ENCODE measurements at places on chromosomes 5 and 9.

DNA sequence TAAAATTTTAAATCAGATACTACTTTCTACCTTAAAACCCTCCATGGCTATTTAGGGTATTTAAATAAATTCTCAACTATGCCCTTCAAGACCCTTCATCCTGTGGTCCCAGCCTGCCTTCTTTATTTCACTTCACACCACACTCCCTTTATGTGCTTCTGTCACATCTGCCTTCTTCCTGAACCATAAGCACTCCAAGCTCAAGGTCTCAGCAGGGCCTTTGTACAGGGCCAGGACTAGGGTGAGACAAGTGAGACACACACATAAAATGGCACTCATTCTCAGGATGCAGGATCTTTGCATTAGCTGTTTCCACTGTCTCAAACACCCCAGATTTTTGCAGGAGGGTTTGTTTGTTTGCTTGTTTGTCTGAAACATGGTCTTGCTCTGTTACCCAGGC lies 7.6 kb downstream of the ITK start:
- DNase-seq = no peak

DNA sequence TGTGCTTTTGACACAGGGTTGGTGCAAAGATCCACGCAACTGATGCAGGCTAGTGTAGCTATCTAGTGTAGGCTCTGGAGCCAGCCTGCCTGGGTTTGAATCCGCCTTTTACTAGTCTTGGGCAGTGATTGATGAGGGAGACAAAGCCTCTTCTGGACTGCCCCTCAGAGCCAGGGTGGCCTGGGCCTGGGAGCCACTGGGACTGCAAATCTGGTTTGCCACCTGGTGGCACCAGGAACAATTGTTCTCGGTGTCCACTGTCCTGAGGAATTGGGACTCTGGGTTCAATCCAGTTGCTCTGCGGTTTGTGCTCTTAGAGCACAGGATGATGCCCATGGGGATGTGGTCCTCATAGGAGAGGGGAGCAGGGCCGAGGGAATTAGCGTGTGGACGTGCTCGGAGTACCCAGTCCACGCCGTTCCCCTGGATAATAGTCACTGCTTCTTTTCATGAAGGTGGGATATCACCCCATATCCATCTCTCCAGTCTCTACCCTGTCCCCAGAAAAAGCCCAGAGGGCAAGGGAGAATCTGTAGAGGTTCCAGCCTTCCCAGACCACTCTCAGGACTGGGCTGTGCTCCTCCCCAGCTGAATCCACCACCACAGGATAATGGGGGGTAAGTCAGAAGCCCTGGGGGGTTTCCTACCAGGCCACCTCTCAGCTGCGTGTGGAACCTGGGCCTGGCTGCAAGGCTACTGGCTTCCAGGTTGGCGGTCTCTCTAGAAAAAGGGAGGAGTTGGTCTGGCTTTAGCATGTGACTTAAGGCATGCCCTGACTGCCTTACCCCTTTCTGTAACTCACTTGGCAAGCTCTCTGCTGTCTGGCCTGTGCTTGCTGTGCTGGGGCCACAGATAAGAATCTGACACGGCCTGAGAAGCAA lies 1.9 kb downstream of the B4GALT7 start:
- no peak for DNase-seq

DNA sequence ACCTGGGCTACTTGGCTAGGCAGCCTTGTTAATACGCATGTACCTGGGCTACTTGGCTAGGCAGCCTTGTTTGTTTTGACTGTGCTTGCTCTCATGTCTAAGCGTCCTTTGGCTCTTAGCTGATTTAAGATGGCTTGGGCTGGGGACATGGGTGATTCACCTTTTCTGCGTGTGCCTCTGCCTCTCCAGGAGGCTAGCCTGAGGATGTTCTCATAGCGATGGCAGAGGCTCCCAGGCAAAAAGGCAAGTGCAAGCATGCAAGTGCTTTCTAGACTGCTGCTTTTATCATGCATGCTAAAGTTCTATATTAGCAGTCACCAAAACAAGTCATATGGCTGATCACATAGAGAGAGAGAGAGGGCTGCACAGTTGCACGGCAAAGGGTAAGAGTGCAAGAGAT lies 300.5 kb downstream of the IRX1 start:
- DNase-seq = no peak

DNA sequence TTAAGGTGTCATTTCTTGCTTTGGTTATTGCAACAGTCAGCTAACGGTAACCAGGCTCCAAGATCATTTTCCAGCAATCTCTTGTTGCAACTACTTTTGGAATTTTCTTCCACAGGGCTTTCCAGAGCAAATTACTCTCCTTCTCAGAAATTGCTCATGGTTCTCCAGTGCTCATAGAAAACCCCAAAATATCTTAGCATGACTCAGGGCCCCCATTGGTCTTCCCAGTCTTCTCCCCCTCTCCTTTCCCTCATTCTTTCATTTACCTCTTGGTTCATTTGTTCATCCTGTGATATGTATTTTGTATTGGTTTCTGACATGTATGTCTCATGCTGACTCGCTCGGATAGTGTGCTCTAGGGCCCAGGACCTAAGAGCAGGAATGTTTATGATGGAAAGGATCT lies 35.6 kb downstream of the WWC1 start:
- no peak for DNase-seq

DNA sequence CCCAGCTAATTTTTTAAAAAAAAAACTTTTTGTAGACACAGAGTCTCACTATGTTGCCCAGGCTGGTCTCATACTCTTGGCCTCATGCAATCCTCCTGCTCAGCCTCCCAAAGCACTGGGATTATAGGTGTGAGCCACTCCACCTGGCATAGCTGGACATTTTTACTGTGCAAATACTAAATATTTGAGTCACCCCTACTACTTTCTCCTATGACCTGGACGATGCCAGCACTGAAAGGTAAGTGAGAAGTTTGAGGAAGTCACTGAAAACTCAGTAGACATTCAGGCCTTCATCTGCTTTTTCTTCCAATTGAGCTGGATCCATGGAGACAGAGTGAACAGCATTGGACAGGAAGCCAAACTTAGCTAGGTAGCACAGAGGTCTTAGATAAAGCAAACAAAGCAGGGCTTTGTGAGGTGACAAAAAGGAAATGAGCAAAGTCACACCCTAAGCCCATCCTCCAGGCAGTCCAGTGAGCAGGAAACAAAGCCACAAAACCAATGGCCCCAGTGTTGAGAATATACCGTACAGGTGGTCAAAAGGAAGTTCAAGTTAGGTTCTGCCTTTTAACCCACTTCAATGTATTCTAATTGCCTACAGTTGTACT lies 192.6 kb upstream of the RASA1 start:
- no peak for DNase-seq

- DNase-seq = no peak
These were observed 136.2 kb upstream of the ACO1 start for GRCh38 chr9:32248189-32248712.

- no peak for DNase-seq
These were observed 14.2 kb upstream of the C5orf46 start for GRCh38 chr5:147920420-147921030.

DNA sequence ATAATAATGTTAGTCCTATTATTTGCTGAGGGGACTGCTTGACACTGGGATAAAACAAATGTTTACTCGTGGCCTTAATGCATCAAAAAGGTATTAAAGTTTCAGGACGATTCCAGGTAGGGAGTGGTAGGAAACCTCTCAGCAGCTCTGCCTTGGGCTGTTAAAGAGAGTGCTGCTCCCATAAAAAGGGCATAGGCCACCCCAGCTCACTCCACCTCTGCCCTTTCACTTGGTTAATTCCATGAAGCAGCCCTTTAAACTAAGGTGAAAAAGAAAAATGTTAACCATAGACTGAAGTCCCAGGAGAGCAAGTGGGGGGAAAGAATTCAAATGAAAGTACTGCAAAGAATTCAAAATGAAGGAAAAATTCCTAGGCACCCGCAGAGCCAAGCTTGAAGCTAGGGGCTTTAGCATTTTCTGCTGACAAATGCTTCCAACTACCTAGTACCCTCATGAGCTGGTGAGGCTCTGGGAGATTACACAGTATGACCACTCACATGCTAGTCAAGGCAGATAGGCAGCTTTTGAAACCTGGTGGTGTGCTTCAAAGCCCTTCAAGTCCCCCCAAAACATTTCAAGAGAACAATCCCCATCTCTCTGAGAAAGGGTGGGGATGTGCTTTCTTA lies 8.5 kb downstream of the KLF9 start:
- no peak for DNase-seq

DNA sequence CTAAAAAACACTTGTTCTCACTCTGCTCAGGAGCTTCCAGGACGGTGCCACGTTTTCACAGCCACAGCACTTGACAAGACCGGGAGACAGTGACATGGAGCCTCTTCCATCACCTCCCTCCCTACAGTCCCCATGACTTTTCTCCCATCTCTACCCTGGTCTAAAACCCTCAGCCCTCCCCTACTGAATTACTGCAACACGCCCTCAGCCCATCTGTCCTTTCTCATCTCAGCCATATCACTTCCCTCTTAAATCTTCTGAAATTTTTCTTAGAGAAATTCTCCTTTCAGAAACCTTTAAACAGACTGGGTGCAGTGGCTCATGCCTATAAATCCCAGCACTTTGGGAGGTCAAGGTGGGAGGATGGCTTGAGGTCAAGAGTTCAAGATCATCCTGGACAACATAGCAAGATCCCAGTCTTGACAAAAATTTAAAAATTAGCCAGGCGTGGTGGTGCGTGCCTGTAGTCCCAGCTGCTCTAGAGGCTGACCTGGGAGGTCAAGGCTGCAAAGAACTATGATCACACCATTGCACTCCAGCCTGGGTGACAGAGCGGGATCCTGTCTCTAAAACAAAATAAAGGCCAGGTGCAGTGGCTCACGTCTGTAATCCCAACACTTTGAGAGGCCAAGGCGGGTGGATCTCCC lies 125.8 kb downstream of the MYO10 start:
- DNase-seq = no peak

DNA sequence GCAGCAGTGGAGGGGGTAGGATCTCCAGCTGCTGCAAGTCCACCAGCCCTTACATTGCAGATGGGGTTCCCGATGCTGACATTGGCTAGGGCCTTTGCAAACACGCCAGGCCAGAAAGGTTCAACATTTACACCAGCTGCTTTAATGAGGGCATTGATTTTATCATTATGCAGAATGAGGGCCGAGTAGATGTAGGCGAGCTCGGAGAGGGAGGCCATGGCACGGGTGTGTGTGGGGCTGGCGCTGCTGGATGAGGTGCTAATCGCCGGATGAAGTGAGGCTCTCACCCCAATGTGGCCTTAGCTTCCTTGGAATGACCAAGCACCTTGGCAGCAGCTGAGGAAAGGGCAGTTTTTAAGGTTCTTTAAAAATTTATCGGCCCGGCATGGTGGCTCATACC lies 27.4 kb downstream of the PHAX start:
- no peak for DNase-seq

DNA sequence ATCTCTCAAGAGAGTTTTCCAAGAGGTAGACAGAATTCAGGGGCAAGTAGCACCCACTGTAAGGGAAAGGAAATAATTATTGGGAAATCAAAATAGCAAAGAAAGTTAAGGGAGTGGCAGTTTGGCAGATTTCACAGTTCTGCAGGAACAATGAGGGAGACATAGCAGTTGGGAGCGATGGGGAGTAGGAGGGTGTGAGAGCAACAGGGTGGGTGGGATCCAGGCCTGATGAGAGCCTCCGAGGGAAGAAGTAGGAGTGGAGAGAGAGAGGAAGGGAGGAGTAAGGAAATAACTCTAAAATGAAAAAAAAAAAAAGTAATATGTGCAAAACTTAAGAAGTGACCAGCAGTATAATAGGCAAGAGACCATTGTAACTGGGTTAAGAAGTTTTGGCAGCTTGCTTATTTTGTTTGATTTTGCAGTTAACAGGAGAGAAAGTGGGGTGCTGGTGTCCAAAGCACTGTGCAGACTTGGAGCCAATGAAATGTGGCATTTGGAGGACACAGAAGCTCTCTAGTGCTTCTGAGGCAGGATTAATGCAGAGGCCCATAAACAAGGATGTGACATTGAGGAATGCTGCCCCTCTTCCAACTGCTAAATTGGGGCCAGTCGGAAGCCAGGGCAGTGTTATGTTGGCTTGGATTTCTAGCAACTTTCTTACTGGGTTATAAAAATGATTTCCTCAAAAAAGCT lies 10.2 kb downstream of the TNFAIP8 start:
- no peak for DNase-seq

DNA sequence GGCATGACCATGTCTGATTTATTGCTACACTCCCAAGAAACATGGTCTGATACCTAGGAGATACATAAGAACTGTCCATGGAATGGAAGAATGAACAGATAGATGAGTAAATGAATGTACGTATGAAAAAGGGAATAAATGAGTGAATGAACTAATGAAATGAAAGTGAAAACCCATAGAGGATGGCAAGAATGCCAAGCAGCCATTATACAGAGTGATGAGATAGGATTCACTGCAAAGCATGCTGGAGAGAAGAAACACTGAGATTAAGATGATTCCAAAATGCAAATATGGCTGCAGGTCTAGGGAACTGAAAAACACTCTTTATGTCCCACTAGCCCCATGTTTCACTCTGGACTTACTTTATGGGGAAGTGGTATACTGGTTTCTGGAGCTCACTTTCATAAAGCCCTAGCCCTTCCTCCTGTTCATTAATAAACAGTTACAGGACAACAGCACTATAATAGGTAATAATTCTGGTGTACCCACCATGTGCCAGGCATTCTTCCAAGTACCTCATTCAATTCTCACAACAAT lies 170.3 kb upstream of the RAD23B start:
- DNase-seq = no peak

- no peak for DNase-seq
These were observed 73.9 kb upstream of the RANBP6 start for GRCh38 chr9:6089300-6089699.

DNA sequence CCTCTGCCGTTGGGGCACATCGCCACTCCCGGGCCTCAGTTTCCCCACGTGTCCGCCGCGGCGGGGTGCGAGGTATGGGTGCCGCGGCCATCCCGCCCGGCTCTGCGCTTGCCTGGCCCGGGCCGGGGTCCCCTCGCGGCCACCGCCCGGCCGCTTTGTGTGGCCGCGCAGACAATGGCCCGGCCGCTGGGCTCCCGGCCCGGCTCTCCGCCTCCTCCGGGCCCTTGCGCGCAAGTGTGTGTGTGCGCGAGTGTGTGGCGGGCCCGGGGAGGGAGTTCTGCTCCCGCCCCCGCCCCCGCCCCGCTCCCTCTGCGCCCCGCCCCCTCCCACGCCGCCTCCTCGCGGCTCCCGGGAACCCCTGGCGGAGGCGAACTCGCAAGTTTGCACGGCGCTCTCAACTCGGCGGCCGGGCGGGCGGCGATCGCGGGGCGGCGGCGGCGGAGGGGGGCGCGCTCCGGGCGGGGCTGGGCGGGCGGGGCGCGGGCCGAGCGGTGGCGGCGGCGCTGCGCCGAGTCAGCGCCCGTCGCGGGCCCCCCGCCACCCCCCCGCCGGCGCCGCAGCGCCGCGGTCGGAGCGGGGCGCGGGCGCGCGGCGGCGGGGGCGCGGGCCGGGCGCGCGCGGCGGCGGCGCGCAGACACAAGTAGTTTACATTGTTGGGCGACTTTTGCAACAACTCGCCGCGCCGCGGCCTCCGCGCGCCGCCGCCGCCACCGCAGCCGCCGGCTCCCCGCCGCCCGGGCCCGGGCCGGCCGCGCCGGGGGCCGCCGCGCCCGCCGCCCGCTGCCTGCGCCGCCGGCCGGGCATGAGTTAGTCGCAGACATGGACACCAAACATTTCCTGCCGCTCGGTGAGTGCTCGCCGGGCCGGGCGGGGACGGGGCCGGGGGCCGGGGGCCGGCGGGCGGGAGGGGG lies at the start of gene RXRA:
RXRA (plus strand) TSS at position 643 of the 911 bp plus-strand sequence; CDS start at position 820, 177 bp downstream.
- DNase-seq = peak; percentile 71

GRCh38 chr5:62489471-62489870 lies 76.9 kb downstream of the IPO11 start:
- no peak for DNase-seq

- peak; percentile 56 for DNase-seq
These were observed 2.0 kb upstream of the ANP32B start for GRCh38 chr9:97980918-97981845.
